ENCODE measurements at places on chromosomes 2 and 18.

DNA sequence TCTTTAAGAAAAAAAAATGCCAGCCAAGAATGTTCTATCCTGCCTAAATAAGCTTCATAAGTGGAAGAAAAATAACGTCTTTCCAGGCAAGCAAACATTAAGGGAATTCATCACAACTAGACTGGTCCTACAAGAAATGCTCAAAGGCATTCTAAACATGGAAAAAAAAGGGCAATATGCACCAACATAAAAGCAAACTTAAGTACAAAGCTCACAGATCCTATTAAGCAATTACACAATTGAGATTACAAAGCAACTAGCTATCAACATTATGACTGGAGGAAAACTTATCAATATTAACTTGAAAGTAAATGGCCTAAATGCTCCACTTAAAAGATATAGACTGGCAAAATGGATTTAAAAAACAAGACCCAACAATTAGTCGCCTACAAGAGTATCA is 240.6 kb upstream of the CTAGE1 start:
- no peak for DNase-seq

- no peak for DNase-seq
Observed at GRCh38 chr2:36433311-36434217, 78.0 kb downstream of the CRIM1 start.

- peak; percentile 65 for DNase-seq
Observed at GRCh38 chr2:148305476-148305875, 284.6 kb downstream of the MBD5 start.

DNA sequence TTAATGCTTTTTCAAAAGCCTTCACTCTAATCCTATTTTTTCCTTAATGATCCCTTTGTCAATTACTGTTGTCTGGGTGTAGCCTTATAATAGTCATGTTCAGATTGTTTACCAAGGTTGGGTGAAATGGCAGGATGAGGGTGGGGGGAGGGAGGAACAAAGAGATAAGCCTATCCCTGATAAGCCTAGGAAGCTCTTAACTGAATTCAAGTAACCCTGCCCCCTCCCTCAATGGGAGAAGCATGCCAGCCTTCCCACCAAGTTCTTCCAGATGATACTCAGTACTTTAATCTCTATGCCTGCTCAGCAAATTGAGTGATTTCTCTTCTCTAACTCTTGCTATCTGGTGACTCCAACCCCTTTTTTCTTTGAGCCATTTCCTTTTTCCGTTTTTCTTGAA is 180.3 kb upstream of the ETAA1 start:
- DNase-seq: no peak

- DNase-seq: no peak
Observed at GRCh38 chr2:169001116-169001815, 29.9 kb downstream of the ABCB11 start.

DNA sequence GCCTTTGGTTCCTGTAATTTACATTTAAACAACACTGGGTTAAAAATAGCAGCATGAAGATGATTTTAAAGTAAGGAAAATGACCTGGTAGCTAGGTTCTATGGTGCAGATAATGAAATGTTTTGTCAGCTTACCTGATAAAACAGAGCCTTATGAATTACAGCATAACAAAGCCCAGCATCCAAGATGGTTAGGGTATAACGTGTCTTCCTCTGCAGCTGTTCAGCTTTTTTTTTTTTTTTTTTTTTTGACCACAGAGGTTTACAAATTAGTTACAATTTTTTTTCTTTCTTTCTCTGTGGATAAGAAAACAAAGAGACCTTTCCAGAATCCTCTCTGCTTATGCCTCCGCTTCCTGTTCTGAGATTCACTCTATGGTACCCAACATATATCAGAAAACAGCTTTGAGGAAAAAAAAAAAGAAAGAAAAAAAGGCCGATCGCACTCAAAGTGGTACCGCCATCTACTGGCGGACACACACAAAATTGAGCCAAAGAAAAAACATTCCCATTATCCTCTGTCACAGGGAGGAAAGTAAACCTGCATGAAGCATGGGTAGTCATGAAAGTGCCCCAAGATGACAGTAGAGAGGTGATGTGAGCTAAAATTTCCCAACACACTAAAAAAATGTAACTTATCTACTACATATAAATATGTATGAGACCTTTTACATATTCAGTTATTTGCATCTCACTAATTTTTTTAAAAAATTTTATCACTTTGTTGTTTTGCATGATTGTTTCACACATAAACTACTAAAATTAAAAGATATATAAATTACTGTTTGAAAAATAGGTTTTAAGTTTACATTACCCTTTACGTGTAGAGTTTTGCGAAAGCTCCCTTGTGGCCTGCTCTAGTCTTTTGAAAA is at the start of gene SCN3A:
Gene SCN3A (minus strand): TSS at position 362 of the 871 bp plus-strand sequence. CDS start 27,656 bp downstream, outside the sequence.
- DNase-seq: no peak

GRCh38 chr2:10912076-10912731 is 470 bp downstream of the KCNF1 start:
- no peak for DNase-seq

- peak; percentile 76 for DNase-seq
Observed at GRCh38 chr18:1018181-1018681, 113.6 kb downstream of the ADCYAP1 start.

- no peak for DNase-seq
Observed at GRCh38 chr2:72394541-72395070, 246.9 kb upstream of the CYP26B1 start.

DNA sequence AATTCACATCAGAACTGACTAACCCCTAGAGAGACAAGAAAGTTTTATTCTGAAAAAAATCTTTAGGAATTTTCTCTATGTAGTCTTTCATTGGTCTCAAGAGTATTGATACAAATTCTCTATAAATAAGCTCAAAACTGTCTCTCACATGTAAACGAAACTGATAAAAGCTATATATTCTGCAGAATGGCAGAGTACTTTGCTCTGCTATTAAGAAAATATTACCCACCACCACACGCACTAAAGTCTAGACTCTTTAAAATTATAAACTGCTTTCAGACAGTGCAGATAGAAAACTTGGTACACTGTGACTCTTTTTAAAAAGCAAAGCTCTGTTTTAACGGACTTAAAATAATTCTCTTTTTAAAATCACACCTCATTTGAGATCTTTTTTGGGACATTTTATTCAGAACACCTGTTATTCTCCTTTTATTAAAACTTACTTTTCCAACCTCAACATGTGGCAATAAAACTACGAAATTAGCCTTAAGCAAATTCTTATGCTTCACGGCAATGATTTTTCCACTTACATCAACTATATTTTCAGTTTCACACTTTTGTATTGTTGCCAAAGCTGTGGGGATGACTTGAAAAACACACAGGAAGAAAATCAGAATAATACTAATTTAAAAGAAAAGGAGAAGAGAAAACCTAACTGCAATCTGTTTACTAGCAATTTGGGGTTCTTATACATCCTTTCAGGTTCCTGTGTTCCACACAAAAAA is 58.0 kb downstream of the CCDC88A start:
- no peak for DNase-seq

GRCh38 chr2:217946051-217946450 is 56.7 kb downstream of the TNS1 start:
- DNase-seq: no peak

DNA sequence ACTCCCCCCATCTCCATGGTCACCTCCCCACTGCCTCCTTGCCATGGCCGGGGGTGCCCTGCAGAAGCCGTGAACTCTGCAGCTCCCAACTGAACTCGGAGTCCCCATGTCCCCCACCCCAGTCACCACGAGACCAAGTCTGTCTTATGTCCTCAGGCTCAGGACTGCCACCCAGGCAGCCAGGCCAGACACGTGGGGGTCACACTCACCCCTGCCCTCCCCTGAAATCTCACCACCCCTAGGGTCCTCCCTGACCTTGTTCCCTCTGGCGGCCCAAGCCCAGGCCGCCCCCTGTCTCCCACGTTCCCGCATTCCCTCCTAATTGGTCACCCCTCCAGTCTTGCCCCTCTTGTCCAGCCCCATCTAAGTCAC is 11.0 kb downstream of the AQP12A start:
- DNase-seq: no peak

- DNase-seq: no peak
Observed at GRCh38 chr18:79258447-79258846, 137.3 kb upstream of the NFATC1 start.

DNA sequence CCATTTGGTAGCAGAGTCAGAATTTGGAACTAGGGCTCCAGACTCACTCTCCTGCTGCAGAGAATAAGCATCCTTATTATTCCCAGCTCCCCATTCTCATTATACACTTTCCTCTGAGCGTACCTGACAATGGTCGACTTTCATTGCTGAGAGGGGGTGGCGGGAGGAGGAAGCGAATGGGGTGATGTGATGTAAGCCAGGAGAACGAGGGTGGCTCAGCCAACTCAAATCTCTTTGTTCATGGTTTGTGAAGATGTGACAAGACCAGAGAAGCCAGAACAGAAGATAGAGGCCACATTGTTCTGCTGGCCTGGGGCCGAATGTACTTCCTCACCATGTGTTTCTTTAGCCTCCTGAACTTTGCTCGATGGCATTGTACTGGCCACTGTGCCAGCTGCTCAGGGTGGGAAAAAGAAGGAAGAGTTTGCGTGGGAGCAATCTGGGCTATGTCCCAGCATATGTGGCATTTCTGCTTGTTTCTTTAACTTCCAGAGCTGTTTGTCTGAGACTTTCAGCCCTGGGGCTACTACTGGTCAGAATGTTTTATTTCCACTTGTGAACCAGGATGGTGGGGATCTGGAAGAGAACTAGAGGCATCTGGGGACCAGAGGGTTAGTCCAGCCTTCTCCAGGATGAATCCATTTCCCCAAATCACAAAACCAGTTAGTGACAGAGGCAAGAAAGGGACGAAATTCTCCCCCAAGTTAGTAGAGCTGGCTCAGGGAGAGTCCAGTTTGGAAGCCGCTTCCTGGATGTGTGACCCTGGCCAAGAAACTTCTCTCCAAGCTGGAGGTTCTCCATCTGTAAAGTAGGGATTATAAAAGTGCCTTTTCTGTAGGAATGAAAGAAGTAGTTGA is 62.6 kb downstream of the MOGAT1 start:
- no peak for DNase-seq

DNA sequence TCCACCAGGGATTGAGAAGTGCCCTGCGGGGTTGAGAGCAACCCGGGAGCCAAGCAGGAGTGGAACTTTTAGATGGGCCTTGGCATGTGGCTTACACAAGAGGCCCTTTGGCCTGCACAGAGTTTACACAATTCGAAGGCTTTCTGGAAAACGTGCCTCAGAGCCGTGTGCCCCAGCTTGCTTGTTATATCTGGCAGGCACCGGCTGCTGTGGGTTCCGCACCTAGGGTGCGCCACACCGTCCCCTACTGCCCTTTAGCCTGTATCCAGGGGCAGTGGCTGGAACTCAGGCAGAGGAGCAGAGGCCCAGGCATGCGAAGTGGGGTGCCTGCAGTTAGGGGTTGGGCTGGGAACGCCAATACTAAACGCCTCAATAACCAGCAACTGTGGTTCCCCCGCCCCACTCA is 32.9 kb upstream of the EDAR start:
- no peak for DNase-seq

- no peak for DNase-seq
Observed at GRCh38 chr2:15363734-15364133, 197.4 kb downstream of the NBAS start.

DNA sequence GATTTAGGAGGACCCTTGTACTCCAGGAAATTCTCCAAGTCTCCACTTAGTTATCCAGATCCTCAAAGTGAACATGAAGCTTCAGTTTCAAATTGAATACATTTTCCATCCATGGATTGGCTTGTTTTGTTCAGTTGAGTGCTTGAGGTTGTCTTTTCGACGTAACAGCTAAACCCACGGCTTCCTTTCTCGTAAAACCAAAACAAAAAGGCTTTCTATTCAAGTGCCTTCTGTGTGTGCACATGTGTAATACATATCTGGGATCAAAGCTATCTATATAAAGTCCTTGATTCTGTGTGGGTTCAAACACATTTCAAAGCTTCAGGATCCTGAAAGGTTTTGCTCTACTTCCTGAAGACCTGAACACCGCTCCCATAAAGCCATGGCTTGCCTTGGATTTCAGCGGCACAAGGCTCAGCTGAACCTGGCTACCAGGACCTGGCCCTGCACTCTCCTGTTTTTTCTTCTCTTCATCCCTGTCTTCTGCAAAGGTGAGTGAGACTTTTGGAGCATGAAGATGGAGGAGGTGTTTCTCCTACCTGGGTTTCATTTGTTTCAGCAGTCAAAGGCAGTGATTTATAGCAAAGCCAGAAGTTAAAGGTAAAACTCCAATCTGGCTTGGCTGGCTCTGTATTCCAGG is at the start of gene CTLA4:
Gene CTLA4 (plus strand): TSS at position 211 of the 640 bp plus-strand sequence. CDS start 172 bp downstream, at position 383.
- DNase-seq: no peak

DNA sequence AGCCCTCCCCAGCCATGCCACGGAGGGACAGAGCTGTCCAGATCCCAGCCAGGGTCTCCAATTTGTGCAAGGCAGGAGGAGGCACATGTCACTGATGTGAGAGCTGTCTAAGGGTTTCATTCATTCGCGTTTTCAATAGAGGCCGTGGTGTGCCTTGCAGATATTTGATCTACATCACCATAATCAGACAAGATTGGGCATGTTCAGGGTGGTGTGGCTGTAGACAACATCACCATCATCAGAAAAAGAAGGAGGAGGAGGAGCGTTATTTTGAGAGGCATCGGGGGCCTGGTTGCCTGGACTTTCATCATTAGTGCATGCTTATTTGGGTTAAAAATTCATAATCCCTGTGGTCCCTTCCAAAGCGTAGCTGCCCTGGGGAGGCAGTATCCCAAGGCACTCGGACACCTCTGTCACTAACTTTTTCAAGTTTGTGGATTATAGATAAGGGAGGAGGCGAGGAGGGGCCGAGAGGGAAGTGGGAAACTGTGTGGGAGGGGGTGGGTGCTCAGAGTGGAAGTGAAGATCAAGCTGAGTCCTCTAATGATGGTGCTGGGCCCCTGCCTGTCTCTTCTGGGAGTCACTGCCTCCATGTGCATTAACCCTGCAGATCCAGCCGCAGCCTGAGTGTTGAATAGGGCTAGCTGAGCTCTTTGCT is 194.1 kb downstream of the CTIF start:
- no peak for DNase-seq

DNA sequence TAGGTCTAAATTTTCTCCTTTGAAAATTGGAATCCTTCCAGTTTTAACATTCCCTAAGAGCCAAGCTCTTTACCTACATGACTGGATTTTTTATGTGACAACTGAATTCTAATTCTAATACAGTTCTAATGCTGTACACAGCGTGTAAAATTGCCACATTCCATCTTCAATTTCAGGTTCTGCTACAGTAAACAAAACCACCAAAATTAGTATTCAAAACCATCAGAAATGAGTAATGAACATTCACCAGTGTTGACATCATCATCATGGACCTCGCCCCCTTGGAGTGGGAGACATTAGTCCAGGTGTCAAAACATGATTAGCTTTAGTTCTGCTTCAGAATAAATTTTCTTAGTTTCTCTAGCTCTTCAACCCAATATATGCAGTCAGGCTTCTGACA is 133.6 kb downstream of the MBD2 start:
- no peak for DNase-seq

DNA sequence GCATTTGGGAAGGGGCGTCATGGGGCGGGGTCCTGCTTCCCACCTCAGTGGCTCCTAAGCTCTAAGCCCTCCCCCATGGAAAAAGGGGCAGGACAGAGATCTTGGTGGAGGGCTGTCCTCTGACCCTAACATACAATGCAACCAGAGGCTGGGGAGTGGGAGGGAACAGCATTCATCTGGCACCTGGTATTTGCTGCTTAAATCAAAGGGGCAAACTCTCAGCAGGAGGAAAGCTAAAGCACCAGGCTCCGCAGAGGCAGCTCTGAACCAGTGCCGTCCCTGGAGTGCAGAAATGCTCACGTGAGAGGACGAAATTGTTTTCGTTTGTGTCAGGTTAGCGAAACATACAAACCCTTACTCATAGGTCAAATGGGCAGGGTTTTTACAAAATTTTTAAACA is 92.7 kb upstream of the PXDN start:
- no peak for DNase-seq
